ENCODE measurements at places on chromosomes 11 and 22. TPM values are rescaled to one million over a fixed set of nuclear protein-coding genes. Genes with fewer than 3 reads are reported as not detected.

- no peaks in the 10 kb centered on the region for H3K36me3 ChIP-seq
- no peaks in the 10 kb centered on the region for H3K27me3 ChIP-seq
- H3K4me1 ChIP-seq, result no peaks in the 10 kb centered on the region
- no peak overlapping the region for H3K4me3 ChIP-seq
- no peak overlapping the region for H3K27ac ChIP-seq
Measured at GRCh38 chr11:23564370-23564769, 704.1 kb upstream of the CCDC179 start.

- H3K4me1 ChIP-seq, result peaks cover 24% of the 10 kb centered on the region
- H3K27ac ChIP-seq, result no peak overlapping the region
- H3K36me3 ChIP-seq, result peaks cover 4% of the 10 kb centered on the region
- H3K27me3 ChIP-seq, result no peaks in the 10 kb centered on the region
- no peak for DNase-seq
Measured at GRCh38 chr22:21816787-21817496, 50.5 kb downstream of the MAPK1 start.

GRCh38 chr22:37904572-37905533 is 1.2 kb upstream of the MICALL1 start:
- H3K27me3 ChIP-seq, result peaks cover 5% of the 10 kb centered on the region
- H3K4me3 ChIP-seq, result peak overlapping the region; percentile 77
- peaks cover 2% of the 10 kb centered on the region for H3K36me3 ChIP-seq
- H3K27ac ChIP-seq, result peak overlapping the region; percentile 93
- peaks cover 12% of the 10 kb centered on the region for H3K4me1 ChIP-seq

DNA sequence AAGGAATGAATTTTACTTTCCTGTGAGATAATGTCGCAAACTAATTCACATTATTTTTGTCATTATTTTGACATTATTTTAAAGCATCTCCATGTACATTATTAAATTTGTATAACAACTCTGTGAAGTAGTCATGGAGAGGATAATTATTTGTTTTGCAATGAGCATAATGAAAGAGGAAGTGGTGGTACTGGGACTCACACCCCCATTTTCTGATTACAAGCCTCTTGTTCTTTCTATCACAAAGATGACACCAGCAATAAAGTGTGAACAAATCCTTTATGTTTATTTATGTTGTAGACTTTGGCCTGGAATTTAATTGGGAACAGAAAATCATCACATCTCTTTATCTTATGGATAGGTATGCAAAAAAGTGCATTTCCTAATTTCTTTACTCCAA is 522.6 kb downstream of the TMEM135 start:
- H3K36me3 ChIP-seq, result no peaks in the 10 kb centered on the region
- no peak overlapping the region for H3K4me3 ChIP-seq
- no peak overlapping the region for H3K27ac ChIP-seq
- no peaks in the 10 kb centered on the region for H3K4me1 ChIP-seq

DNA sequence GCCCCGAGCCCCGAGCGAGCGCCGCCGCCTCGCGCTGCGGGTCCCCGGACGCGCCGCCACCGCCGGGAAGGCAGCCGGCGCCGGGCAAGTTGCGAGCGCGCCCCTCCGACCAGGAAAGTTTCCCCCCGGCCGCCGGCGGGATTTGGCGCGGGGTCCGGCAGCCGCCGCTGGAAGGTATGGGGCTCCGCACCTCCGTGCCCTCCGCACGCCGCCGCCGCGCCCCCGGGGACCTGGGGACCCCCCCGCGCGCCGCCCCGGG is 281 bp downstream of the TSPAN18 start:
- no peak for DNase-seq
- no peak overlapping the region for H3K4me3 ChIP-seq
- no peak overlapping the region for H3K27ac ChIP-seq
- peaks cover 18% of the 10 kb centered on the region for H3K4me1 ChIP-seq

DNA sequence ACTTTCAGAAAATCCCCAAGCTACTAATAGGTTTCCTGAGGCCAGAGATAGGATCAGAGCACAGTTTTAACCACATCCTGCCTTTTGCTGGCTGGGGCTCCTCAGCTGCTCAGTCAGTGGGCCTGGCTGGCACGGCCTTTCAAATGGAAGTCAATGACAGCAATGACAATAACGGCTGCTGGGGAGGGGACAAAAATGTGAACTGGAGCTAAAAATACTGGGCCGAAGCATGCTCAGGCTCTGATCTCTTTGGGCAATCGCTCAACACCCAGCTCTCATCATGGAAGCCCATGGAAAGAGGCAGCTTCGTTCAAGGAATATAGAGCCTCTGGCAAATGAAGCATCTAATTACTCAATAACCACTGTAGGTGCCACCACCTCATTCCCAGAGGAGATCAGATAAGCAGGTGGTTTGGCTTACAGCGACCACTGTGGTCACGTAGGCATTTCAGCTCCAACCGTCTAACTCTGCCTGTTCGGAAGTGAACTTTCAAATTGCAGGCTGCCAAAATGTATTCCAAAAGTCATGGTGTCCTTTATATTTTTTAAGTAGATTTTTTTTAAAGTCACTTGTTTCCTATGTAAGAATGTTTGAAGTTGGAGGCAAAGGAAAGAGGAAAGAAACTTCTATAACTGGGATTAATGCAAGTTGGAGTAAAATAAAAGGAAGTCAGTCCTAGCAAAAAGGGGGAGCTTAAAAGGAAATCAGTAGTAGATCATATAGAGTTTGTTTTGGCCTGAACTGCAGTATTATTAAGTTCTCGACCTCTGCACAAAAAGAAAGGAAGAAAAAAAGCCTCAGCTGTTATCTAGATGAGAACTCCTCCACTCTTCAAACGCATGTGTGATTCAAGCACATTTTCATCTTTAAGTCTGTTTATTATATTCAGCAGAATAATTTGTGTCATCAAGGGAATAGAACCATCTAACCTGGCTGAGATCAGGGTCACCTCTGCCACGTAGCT is 14.1 kb downstream of the WT1 start:
- no peak for DNase-seq
- H3K27me3 ChIP-seq, result peaks cover 90% of the 10 kb centered on the region
- H3K36me3 ChIP-seq, result no peaks in the 10 kb centered on the region
- H3K4me1 ChIP-seq, result peaks cover under 1% of the 10 kb centered on the region
- H3K27ac ChIP-seq, result no peak overlapping the region
- no peak overlapping the region for H3K4me3 ChIP-seq

DNA sequence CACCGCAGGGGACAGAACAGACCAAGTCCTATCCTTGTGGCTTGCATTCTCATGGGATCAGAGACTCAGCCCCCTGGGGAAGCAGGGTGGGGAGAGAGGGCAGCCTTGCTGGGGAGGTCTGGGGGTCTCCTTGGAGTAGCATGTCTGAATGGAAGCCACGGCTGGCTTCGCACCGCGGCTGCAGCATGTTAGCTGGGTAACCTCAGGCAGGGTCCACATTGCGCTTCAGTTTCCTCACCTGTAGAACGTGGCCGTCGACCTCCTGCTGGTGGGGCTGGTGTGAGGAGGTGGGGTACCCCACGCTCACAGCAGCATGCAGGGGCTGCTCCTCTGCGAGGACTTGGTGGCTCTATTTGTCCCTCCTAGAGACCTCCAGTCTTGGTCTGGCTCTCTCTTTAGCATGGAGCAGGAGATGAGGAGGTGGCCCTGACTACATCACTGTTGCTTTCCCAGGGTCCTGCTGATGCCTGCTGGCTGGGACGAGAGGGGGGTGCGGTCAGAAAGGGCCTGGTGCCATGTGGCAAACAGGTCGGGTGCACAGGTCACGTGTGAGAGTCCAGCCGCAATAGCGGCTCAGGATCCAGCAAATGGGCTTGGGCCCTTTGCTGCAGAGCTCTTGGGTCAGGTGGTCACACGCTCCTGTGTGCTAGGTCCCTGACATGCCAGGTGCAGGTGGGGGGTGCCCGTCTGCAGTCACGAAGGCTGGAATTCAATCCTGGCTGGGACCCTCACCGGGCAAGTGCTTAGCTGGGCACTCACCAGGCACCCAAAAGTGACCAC is 35.4 kb upstream of the SMIM38 start:
- H3K27me3 ChIP-seq, result peaks cover 8% of the 10 kb centered on the region
- no peak for DNase-seq
- H3K4me3 ChIP-seq, result no peak overlapping the region

- H3K4me3 ChIP-seq, result no peak overlapping the region
- H3K36me3 ChIP-seq, result peaks cover 3% of the 10 kb centered on the region
- peaks cover 11% of the 10 kb centered on the region for H3K27me3 ChIP-seq
- H3K4me1 ChIP-seq, result no peaks in the 10 kb centered on the region
- no peak overlapping the region for H3K27ac ChIP-seq
Measured at GRCh38 chr11:75456596-75457183, 23.7 kb upstream of the KLHL35 start.

DNA sequence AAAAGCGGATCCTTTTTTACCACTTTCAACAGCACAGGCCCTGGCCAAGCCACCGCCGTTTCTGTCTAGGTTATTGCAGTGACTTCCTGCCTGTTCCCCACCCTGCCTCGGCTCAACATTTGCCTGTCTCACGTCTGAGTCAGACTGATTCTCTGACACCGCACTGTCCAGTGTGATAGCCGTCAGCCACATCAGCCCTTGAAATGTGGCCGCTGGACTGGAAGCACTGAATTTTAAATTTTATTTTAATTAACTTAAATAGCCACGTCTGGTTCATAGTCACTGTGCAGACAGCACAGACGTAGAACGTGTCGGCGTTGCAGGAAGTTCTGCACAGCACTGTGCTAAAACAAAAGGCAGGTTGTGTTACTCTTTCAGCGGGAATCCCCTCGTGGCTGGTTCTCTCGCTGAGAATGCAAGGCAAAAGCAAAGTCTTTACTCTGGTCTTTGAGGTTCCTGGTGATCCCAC is 56.3 kb upstream of the ADSL start:
- DNase-seq, result no peak
- H3K4me3 ChIP-seq, result no peak overlapping the region
- no peak overlapping the region for H3K27ac ChIP-seq

Gene XKR3
- not detected for total RNA-seq

Gene SAA1
- total RNA-seq, result not detected

Gene SCGB1C1
- not detected for total RNA-seq

Gene ELFN2
- 0.36 TPM for total RNA-seq

Gene LDHAL6A
- not detected for total RNA-seq

Data from progenitor cell of endocrine pancreas (in vitro differentiated cells).